ENCODE measurements at places on chromosomes 11 and 22. TPM values are rescaled to one million over a fixed set of nuclear protein-coding genes. Genes with fewer than 3 reads are reported as not detected.

The PIH1D2 gene
- 1.4 TPM for total RNA-seq

The FAM227A gene
- 6.3 TPM for total RNA-seq

The GGTLC3 gene
- not detected for total RNA-seq

GRCh38 chr11:28461338-28461737 lies 353.1 kb downstream of the METTL15 start:
- H3K4me1 ChIP-seq: no peaks in the 10 kb centered on the region
- no peaks in the 10 kb centered on the region for H3K36me3 ChIP-seq
- no peak for DNase-seq
- H3K27ac ChIP-seq: no peak overlapping the region

- H3K4me1 ChIP-seq: peaks cover 11% of the 10 kb centered on the region
- no peak overlapping the region for H3K4me3 ChIP-seq
- no peaks in the 10 kb centered on the region for H3K36me3 ChIP-seq
- peaks cover 3% of the 10 kb centered on the region for H3K27me3 ChIP-seq
Observed at GRCh38 chr11:12174477-12175143, 64.2 kb downstream of the MICAL2 start.

GRCh38 chr11:11211186-11211585 lies 141.9 kb downstream of the CSNK2A3 start:
- H3K4me1 ChIP-seq: peaks cover 6% of the 10 kb centered on the region
- peaks cover 6% of the 10 kb centered on the region for H3K27me3 ChIP-seq
- no peaks in the 10 kb centered on the region for H3K36me3 ChIP-seq

GRCh38 chr22:30420347-30421125 lies 5.0 kb upstream of the MTFP1 start:
- no peak overlapping the region for H3K4me3 ChIP-seq
- H3K27me3 ChIP-seq: no peaks in the 10 kb centered on the region
- no peaks in the 10 kb centered on the region for H3K36me3 ChIP-seq
- peaks cover 7% of the 10 kb centered on the region for H3K4me1 ChIP-seq

GRCh38 chr11:124920870-124921609 lies 2.0 kb downstream of the HEPN1 start:
- peaks cover 9% of the 10 kb centered on the region for H3K4me1 ChIP-seq
- H3K27me3 ChIP-seq: peaks cover 17% of the 10 kb centered on the region
- peak overlapping the region; percentile 84 for H3K4me3 ChIP-seq
- peak; percentile 87 for DNase-seq
- peaks cover 16% of the 10 kb centered on the region for H3K36me3 ChIP-seq
- H3K27ac ChIP-seq: no peak overlapping the region

All from glutamatergic neuron (in vitro differentiated cells).